Cortex of kidney (tissue), 1 donor: ENCODE measurements at places on chromosomes 1 and 21.

DNA sequence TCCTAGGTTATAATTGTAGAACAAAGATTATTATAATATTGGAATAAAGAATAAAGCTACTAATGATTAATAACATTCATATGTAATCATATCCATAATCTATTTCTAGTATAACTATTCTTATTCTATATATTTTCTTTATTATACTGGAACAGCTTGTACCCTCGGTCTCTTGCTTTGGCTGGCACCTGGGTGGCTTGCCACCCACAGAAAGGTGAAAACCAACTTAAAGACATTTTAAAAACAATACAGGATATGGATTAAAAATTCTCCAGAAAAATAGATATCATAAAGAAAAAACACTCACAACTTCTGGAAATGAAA lies 80.0 kb upstream of the PRRC2C start:
- no peak for DNase-seq

DNA sequence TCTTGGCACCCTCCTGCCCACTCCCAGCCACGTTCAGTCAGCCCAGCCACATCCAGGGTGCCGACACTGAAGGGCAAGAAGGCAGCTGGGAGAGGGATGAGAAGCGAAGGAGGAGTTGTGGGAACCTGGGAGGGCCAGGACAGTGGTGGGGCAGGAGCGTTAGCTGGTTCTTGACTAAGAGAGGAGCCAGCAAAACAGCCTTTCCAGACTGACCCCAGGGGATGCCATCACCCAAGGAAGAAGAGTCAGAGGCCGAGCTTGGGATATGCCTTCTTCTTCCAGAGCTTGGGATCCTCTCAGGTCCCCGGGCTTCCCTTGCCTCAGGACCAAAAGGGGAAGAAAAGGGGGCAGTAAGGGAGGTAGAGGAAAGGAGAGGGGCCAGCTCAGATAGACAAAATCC lies 7.2 kb downstream of the INKA2 start:
- DNase-seq: no peak

DNA sequence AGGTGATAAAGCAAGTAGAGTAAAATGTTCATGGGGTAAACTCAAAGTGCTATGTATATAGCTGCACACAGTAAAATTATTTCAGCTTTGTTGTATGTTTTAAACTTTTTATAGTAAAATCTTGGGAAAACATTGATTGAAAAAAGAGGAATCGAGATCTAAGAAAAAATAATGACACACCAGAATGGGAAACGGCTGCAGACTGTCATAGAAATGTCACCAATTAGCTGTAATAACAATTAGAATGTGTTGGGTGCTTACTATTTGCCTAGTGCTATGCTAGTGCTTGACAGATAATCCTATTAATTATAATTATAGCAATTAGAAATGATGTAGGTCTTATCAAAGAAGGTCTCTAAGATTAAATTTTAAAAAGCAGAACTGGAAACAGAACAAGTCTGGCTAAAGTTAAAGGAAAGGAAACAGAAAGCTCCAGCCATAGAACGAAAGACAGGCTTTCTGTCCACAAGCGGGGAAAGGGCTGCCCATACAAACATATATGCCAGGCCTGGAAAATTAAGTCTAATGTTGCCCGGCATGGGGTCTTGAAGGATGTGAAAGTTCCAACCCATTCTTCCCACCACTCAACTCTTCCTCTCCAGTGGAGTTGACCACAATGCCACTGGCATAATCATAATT lies 5.0 kb downstream of the PCNX2 start:
- no peak for DNase-seq

DNA sequence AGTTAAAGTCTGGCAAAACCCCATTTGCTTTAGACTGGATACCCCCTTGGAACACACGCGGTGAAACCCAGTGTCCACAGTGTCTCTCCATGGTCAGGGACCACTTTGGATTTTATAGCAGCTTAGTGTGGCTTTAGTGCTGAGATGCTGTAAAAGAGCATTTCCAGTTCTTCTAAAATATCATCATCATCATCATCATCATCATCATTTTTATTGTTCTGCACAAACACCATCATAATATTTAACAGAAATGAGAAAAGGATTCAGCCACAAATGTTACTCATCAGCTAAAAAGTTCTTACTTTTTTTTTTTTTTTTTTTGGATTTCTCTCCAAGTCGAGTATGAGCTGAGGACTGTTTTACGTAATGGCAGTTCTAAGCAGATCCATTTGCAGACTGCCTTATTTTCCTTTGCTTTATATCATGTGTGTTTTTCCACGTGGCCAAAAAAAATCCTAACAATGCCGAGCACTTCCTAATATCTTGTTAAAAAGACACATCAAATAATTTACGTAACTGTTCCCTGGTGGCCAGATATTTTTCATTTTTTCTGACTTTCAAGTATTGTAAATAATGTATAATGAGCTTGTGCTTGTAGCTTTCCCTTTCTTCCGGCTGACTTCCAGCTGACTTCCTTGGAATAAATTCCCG lies 62.8 kb downstream of the EVA1C start:
- no peak for DNase-seq

DNA sequence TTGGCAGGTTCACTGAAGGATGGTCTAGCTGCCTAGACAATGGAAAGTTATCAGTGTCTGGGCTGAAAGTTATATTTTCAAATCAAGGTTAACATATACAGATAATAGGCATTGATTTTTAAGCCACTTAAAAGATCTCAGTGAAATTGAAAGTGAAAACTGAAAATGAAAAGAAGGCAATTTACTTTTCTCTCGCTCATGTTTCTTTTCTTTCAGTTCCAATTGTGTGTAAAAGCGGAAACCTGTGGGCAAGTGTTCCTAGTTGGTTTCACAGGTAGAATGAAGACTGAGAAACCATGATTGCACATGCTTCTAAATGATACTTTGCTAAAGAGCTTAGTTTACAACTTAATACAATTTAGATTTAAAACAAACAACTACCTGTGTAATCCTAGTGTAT lies 383.7 kb downstream of the ZP4 start:
- DNase-seq: no peak

DNA sequence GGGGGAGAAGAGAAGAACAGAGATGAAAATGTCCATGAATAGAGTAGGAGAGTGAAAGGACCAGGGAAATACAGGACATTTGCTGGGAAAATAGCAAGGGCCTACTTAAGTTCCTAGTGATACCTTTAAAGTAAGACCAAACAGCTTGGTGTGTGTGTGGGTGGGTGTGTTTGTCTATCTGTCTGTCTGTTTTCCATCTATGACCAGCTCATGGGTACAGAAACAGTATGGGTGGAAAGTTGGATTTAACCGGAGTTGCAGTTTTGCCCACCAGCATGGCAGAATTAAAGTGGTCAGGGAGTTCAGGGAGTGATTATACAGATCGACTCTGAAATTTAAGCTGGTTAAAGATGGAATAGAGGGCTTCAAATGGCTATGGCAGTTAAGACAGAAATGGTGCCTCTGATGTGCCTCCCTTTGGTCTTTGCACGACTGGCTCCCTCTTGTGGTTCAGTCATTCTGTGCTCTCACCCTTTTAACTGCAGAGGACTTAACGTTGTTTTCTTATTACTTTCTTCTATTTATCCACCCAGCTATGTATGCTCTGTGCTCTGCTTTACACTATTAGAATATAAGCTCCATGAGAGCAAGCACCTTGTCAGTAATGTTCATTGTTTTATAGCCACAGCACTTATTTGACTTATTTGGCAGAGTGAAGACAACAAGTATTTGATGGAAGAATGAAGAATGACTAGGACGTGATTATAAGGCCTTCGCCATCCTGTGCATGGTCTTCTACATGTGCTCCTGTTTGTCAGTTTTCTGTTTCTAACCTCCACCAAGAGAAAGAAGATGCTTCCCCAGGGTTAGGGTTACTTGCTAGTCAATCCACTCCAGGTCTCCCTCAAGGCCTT lies 72.7 kb upstream of the AK4 start:
- DNase-seq: no peak

- no peak for DNase-seq
Measured at GRCh38 chr1:62058956-62059355, 135.7 kb upstream of the L1TD1 start.

GRCh38 chr1:31699341-31699891 lies 4.4 kb downstream of the COL16A1 start:
- DNase-seq: no peak

DNA sequence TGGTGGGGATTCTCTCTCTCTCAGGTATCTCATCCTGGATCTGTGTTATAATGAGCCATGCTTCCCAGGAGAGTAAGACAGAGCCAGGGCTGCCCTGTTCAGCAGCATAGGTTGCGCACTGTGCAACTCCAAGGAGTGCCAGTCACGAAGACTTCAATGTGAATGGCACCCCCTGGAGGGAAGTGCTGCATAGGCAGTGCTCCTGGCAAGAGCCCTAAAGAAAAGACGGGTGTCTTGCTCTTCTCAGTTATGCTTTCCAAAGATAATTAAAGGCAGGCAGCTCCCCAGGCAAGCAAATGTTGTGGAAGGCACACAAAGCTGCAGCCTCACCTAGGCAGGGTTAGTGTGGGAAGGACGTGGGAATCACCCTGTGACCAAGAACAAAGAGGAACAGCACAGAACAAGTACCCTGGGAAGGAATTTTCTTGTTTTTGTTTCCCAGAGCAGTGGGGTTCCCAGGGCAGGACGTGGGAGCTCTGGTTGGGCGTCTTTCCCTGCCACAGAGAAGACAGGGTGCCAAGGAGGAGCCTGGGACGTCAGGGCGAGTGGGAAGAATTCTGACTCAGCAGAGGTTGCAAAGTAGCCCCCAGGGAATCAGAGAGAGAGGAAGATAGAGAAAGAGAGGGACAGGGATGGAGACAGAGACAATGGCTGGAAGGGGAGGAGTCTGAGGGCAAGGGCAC lies 120.9 kb downstream of the KCNN3 start:
- DNase-seq: no peak
